Stimulated activated CD4-positive, alpha-beta T cell treated with anti-CD3 and anti-CD28 coated beads, Interleukin-12 subunit alpha, Interleukin-12 subunit beta, amount 100 ng/mL, for 4 hours (primary cell): ENCODE measurements at places on chromosomes 1 and 21.

GRCh38 chr1:244064621-244065020 lies 13.5 kb downstream of the ZBTB18 start:
- no peak for DNase-seq

DNA sequence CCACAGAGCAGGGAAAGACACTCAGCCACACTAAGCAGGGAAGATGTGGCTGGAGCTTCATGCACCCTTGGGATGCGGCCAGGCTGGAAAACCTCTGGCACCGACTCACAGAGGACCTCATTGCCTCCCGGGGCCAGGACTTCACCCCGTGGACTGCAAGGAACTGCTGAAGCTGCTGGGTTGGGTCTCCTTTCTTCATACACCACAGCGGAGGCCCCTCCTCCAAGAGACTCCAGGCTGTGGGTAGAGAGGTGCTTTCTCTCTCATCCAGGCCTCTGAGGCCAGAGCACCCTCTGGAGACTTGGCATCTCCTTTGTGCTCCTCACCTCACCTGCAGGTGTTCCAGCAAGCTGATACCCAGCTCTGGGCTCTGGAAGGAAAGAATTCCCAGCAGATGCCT lies 76.0 kb upstream of the EDN2 start:
- no peak for DNase-seq

DNA sequence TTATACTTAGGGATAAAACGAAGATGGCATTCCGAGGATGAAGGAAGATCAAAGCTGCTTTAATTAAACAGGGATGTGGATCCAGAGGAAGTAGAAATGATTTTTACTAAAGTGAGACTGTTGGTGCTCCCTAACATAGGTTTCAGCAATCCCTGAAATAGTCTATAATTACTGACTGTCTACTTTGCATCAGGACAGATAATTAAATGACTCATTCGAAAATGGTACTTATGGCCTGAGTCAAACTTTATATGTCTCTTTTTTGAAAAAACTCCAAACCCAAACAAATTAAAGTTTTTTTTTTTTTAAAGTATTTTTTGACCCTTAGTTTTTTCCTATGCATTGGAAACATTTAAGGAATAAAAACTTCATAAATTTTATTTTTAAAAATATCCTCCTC lies 90.3 kb downstream of the LYST start:
- no peak for DNase-seq

DNA sequence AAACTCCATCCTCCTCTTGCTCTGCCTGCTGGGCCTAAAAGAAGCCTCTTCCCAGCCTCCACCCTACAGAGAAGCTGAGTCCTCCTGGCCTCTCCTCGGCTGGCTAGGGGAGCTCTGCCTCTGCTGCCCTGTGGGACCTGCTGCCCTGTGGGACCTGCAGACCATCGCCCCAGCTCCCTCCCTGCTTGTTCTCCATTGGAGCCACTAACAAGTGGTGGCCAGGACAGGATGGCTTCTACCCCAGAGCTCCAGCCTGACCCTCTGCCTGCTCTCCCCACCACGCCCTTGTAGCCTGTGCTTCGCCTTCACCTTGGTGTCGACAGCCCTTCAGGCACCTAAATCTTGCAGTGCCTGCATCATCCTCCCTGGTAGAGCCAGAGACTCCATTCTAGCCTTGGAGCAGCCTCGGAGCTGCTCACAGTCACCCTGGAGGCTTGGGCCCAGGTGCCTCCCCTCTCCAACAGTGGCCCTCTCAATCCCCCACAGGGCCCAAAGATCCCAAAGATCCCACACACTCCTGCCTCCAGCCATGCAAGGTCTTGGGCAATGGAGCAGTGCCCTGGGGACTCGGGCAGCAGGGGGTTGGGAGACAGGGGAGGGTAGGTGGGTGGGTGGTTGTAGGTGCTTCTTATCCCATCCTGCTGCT lies 3.0 kb downstream of the EPS8L3 start:
- no peak for DNase-seq

DNA sequence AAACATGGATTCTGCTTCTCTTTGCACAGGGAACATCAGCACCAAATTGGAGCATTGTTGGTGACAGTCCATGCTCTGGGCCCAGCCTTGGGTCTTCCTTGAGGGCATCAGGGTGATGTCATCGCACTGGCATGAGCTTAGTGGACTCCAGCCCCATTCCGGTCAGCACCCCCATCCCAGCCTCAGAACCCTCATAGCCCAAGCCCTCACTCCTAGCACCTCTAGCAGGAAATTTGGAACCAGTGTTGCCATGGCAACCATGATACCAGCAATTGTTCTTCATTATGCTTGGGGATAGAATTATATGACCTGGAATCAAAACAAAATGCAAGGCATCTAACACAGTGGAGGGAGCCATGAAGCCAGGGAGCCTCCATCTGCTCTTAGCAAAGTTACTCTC lies 83.1 kb downstream of the VWA5B1 start:
- DNase-seq: no peak

GRCh38 chr1:151867765-151868411 lies 14.4 kb upstream of the THEM5 start:
- no peak for DNase-seq

DNA sequence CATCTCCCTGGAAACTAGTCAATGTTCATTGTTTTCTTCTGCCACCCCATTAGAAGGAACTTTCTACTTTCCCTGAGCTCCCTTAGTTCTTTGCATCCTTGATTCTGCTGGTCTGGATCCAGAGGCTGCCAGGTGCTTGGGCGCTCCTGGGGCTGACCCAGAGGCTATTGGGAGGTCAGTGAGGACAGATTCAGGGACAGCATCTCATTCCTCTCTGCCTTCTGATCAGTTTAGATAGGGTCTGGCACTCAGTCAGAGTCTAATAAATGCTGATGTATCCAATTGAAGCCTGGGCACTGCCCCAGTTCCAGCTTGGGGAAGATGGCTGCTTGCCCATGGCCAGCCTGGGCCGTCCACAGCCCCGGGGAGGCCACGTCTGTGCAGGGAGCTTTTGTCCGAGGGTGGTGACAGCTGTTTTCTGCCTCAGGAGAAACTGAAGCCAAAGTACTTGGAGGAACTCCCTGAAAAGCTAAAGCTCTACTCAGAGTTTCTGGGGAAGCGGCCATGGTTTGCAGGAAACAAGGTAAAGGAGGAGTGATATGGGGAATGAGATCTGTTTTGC lies 2.3 kb downstream of the GSTM1 start:
- DNase-seq: no peak

DNA sequence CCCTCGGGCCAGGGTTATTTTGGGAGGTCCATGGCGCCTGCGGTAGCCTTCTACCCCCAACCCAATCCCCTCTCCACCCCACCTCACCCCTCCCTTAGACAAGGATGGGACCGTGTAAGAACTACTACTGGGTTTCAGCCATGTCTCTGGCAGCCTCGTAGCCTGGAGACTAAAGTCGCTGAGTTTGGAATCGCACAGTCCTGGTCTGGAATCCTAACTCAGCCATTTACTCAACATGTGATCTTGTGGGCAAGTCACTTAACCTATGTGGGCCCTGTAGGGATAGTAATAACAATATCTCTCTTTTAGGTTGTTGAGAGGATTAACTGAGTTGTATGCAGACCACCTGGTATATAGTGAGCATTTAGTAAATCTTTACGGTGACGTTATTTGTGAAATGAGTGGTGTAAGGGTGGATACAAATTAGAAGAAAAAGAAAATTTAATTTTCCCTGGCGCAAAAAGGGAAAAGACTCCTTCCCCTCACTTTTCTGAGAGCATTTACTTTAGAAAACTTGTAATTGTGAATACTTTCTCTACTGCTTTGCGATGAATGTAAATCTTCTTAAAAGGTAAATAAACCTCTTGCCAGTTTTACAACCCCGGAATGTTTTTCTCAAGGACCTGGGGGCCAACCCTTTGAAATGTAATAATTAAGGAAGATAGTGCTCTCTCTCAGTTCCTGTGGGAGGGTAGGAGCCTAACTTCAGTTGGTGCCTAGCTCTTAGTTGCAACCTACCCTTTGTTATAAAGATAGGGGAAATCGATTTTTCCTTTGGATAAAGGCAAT lies 615 bp upstream of the MRPS15 start:
- DNase-seq: no peak

- peak; percentile 79 for DNase-seq
Observed at GRCh38 chr1:210407207-210407886, 78.6 kb downstream of the HHAT start.

DNA sequence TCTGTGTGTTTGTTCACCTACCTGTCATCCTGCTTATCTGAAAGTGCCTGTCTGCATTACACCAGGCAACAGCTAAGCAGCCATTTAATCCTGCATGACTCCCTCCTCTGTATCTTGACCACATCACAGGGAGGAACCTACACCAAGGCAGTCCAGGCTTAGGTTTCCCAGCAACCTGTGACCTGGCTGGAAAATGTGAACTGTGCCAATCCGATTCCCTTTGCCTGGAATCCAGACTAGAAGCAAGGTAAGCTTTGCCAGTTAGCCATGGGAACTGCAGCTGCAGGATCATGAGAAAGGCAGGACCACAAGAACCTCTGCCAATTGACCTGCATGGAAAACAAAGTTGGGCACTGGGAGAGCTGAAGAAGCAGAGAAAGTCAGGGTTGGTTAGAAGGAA lies 6.3 kb upstream of the ATP1B1 start:
- no peak for DNase-seq

- no peak for DNase-seq
Observed at GRCh38 chr1:224358237-224358636, 1.6 kb downstream of the CNIH4 start.

DNA sequence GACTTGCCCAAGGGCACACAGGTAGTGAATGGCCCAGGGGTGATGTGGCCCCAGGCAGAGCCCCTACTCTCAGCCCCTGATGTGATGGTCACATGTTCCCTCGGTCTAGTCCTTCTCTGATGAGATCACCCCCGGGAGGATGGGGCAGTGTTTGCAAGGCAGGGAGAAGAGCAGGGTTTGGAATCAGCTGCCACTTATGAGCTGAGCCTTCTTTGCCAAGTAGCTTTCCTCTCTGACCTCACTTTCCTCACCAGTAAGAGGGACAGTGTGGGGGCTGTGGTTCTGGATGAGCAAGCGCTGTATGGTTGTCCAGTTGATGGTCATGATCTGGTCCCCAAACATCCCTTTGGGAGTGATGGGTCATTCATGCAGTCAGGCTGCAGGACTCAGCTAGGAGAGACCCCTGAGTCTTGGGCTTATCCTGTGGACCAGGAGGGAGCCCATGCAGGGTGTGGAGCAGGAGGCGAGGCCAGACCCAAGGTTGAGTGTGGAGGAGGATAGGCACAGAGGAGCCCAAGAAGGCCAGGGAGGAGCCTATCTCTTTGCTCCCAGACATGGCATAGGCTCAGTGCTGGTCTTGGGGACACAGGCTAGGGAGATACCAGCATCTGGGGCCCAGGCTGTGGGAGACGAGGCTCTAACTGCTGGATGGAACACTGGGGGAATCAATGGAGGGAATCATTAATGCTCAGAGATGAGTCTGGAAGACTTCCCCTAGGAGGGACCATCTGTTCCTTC lies 15.9 kb upstream of the PEAR1 start:
- DNase-seq: no peak

- DNase-seq: no peak
Observed at GRCh38 chr1:160438317-160438918, 38.1 kb downstream of the VANGL2 start.

DNA sequence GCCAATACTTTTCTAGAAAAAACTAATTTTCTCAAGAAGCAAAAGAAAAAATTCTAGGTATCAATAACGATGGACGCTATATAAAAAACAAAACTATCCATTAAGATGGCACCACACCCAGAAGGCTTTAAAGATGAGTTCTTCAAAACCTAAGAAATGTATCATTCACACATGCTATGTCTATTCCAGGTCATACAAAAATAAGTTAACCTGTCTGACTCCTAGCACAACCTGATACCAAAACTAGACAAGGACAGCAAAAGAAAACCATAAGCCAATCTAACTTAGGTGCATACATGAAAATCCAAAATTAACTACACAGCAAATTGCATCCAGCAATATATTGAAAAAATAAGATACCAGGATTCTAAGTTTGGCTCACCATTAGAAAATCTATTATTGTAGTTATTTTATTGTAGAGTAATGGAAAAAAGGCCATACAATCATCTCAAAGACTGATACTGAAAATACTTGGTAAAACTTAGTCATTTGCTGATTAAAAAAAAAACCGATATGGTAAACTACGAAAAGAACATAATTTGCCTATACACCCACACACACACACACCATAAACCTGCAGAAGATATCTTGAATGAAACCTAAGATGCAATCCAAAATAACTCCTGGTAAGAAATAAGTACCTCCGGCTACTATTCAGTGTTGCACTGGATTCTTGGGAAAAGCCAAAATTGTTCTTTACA lies 55.0 kb downstream of the TRAF5 start:
- no peak for DNase-seq
